ENCODE measurements at places on chromosomes 5 and 9.

GRCh38 chr9:111630182-111630963 is 761 bp upstream of the DNAJC25 start:
- no peak for DNase-seq

DNA sequence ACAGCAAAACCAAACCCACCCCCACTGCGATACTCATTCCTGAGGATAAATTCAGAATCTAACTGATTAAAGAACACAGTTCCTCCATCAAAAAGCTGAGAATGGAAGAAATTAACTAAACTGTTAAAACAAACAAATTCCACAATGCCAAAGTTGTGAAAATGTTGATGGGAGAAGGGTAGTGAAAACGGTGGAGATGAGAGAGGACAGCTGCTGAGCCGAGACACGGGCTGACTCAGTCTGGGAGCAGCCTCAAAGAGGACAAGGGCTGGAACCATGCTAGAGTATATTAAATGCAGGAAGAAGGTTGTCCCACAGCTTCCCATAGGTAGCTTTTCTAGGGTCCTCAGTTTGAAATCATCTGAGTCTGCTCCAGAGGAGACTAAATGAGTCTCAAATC is 14.3 kb downstream of the ADAMTS12 start:
- DNase-seq = no peak

DNA sequence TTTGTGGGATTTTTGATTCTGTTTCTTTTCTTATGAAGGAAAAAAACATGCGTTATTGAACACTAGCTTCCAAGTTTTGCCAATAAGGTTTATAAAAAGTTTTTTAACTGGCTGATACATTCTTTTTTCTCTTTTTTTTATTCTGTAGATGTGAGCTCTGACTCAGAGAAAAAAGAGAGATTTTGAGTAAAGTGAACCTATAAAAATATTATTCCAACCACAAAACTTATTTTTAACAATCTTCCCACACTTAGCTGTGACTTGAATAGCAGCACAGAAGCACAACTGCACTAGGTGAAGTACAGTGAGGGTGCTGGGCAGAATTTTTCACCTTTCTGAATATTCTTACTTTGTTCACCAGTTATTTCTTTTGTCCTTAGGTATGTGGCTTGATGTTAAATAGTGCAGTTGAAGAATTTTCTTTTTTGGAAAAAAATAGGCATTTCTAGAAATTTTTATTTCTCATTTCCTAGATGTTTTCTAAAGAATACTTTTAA is 41.6 kb downstream of the CHSY3 start:
- no peak for DNase-seq

GRCh38 chr9:127682351-127683136 is 24.2 kb upstream of the CFAP157 start:
- no peak for DNase-seq

GRCh38 chr5:91401175-91401574 is 18.1 kb upstream of the ARRDC3 start:
- no peak for DNase-seq

- no peak for DNase-seq
These were observed 83.1 kb downstream of the JMY start for GRCh38 chr5:79318935-79319614.

GRCh38 chr5:140633021-140633471 is at the start of gene CD14:
CD14 (minus strand) TSS chr5:140633175; CDS start chr5:140633071, 104 bp downstream.
- DNase-seq = peak; percentile 11
